Substantia nigra (tissue), 51 donors: ENCODE measurements at places on chromosomes 2 and 18.

- no peak for DNase-seq
Observed at GRCh38 chr18:48033790-48034650, 103.6 kb upstream of the SMAD2 start.

- no peak for DNase-seq
Observed at GRCh38 chr2:121185571-121186074, 99.4 kb downstream of the TFCP2L1 start.

- DNase-seq = no peak
Observed at GRCh38 chr2:52563151-52563550, 1204.5 kb upstream of the CHAC2 start.

DNA sequence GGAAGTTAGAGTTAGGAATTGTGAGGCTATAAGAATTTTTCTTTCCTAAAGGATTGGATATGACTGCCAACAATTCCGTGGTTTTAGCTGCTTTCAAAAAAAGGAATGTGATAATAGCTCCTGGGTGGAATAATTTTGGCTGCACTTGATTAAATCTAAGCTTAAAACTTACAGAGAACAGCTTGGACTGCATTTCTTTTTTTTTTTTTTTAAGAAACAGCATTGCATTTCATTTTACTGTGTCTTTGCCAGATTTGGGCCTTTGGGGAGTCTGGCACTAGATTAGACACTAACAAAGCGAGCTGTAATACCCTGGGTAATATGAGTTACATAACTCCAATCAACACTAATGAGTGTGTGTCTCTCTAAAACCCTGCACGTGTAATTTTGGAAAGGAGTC, 37.8 kb upstream of the ZNF397 start:
- DNase-seq = no peak

DNA sequence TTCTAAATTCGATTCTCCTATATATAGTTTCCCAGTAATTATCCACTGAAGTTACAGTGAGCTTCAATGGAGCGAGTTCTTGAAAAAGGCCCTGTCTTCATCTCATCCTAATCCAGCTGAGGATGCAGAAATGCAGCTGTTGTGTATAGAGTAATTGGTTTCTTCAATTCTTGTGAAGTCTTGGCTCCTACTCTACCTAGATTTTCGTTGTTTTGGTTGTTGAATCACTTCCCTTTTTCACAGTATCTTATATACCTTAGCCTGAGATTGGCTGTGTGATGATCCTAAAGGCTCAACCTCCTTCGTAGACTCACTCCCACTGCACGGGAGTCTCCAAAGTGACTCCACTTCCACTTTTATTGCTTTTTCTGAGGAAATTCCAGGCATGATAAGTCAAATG, 280.4 kb downstream of the PARD3B start:
- no peak for DNase-seq

GRCh38 chr2:216159144-216159543, 50.0 kb downstream of the XRCC5 start:
- DNase-seq = no peak

DNA sequence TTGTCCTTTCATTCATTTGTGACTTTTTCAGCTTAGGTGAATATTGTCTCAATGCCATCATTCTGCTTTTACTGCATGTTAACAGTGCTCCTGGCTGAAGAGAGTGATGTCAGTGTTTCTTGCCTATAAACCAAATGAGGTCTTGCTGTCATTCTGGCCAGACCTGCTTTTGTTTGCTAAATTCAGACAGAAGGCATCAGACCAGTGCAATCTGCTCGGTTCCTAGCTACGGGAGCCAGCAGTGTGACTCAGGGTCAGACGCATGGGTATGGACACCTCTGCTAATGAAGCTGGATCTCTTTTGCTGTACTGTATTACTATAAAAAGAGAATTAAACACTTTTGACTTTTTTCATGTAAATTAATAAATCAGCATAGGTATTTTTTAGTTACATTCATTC, 178.9 kb downstream of the TMEM182 start:
- no peak for DNase-seq

DNA sequence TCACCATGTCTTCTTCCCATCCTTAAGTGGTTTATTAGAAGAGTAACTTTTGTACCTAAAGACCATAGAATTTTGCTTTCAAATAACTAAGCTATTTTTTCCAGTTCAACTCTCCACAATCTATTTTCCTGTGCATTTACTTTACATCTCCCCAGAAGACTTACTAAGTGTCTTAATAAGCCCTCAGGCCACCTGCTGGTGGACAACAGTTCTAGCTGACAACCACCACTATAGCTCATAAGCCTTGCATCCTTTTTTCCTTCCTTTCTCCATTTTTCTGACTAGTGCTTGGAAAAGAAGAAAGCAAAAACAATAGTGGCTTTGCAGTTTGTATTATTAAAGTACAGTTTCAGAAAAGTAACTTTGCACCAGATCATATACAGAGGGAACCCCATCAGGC, 149.5 kb upstream of the TMEM200C start:
- no peak for DNase-seq

DNA sequence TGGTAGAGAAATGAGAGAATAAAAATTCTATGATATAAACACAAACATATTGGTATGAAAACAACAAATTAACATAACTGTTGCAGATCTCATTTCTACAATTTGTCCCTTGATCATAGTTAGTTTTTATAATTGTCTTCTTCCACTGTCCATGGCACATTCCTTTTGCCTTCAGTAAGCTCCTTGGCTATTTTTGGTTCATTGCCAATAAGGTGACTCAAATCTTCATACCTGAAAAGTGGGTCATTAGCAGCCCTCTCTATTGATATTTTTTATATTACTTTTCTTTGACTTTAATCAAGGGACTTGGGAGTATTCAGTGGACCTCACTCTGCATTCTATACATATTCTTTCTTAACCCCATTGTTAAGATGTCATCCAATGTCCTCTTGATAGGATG, 552.9 kb downstream of the TDRD15 start:
- DNase-seq = no peak

DNA sequence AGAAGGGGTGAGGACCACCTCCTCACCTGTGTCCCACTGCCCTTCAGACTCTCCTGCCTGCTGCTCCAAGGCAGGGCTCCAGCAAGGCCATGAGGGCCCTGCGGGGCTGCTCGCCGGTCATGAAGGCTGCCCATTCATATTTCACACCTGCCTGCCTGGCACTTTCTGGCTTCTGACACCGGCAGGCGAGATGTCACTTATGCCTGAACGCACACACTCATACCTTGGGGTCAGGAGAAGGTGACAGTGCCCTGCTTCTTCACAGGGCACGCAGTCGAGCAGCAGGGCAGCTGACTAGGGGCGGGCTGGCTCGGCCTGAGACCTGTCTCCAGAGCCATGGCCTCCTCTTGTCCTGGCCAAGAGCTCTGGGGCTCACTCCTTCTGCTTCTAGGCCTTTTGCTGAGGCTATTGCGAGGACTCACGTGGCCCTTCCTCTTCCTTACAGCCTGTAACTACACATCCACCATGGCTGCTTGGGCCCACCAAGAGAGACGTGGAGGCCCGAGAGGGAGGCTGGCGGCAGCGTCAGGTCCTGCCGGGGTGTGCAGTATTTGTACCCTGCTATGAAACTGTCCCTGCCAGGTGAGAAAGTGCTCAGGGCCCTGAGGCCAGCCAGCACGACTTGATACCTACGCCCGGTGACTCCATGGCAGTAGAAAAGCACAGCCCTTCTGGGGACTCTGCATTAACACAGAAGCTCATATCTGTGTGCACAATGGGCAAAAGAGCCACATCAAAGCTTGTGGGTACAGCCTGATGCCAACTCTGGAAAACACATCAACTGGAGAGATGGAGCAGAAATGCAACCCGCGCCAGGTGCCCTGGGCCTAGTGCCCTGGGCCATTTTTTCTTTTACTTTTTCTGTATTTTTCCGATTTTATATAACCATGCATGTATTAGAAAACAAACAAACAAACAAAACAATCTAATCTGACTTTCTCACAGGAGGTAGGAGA, 30.6 kb downstream of the HS6ST1 start:
- DNase-seq = no peak

DNA sequence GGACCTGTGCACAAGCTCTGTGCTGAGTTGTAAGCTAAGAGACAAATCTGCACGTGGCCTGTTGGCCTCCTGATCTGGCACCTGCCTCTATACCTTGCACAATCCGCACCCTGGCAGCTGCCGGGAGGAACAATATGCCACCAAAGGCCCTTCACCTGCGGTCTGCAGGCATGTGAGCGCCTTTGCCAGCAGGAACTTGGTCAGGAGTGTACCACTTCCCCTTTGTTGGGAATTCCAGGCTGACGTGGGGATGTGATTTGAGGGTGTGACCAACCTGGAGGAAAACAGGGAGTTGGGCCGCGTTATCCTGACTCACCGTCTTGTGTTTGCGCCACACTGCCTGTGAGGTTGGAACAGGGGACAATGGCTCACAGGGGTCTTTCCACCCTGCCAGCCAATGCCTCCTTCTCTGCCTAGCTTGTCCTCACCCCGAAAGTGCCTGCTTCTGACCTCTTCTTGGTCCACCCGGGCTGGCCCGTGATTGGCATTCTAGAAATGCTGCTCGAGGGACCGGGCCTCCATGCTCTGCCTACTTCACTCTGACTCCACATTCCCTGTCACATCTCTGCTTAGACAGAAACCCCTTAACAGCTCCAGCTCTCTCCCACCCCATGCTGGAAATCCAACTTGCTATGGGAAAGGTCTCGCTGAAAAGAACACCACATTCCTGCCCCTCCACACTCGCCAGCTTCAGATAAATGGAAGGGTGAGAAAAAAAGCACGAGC, 67.1 kb upstream of the MAP4K4 start:
- DNase-seq = no peak

DNA sequence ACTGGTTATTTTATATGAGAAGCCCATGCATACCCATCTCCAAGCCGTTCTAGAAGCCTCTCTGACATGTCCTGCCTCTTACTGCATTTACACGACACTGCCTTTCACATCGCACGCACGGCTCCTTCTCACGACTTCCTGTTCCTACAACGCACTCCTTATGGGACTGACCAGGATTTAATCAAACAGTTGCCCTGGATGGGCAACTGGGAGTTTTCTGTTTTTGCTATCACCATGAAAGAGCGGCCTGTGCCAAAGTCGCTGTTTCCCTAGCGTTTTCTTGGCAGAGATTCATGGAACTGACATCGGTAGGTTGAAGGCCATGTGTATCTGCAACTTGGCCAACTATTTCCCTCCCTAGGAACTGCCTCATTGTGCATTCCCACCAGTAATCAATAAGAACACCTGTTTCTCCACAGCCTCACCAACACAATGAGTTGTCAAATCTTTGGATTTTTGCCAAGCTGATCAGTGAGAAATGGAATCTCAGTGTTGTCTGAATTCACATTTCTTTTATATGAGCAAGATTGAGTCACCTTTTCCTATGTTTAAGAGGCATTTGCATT, 97.2 kb upstream of the OTOS start:
- DNase-seq = no peak

DNA sequence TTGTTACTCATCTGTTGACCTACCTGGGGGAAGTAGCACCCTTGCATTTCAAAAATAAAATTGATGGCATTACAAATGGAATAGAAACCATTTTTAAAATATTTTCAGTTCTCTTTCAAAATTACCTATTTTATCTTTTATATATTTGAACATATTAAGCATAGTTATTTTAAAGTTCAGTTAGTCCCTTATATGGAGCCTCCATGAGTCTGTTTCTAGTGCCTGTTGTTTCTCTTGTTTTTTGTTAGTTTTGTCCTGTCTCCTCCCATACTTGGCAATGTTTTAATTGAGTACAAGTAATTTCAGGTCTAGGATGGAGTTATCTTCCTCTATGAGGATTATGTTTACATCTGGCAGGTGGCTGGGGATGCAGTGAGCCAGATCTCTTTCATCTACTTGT, 5.9 kb upstream of the KCNIP3 start:
- no peak for DNase-seq

DNA sequence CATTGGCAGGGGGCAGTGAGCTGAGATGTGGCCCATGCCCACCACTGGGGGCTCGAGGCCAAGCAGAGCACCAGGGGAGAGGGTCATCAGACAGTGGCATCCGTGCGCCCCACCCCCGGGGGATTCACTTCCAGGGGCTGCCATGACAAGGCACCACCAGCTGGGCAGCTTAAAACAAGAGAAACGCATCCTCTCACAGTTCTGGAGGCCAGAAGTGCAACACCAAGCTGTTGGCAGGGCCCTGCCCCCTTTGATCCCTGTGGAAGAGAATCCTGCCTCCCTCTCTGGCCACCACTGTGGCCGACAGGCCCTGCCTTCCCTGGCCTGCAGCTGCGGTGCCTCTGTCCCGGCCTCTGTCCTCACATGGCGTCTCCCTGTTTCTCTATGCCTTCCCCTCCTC, 187.7 kb upstream of the ID2 start:
- no peak for DNase-seq

DNA sequence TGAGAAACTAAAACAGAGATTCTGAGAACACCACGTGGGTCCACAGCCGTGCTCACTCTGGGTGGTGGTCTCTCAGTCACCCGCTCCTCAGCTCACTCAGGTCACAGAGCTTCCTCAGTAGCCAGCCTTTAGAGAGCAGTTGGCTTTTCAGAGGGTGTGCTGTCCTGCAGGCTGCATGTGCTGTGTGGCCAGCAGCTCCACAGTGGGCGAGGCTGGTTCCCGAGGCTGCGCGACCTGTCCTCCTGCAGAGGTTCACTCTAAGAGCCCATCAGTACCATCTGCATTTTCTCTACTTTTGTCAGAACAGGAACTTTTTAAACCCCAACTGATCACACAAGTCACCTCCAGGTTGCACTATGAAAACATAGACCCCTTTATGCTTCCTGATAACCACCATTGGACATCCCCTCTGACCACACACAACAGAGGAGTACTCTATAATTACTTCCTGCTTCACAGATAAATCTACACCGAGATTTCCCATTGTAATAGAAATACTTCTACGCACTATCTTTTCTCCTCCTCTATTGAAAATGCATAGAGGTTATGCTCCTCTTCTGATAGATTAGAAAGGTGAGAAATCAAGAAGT, 93.1 kb downstream of the GYPC start:
- no peak for DNase-seq

DNA sequence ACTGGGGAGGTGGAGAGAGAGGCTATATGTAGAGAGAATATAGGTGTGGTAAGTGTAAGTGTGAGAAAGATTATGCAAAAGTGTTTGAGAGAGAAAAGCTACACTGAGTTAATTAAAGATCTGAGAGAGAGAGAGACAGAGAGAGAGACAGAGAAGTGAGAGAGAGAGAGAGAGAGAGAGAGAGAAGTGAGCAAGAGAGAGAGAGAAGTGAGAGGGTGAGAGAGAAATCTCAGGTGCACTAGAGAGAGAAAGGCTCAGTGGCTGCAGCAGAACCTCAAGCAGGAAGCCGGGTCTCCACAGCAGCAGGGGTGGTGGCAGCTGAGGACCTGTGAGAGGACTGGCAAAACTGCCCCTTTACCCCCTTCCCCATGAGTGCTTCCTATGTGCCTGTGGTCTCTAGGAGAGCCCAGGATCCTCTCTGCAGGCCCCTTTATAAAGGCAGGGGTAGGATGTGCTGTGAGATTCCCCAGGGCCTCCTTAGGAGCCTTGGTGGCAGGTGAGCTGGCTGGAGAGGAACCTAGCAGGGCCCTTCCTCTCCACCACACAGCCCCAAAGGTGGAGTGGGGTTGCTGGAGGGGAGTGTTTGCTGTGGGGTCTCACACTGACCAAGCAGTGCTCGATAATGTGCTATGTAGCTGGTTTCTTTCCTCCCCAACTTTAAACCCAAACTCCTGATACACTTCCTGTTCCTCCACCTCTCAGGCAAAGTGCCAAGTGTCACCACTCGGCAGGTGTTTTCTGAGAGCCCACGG, 52.6 kb downstream of the SLC4A5 start:
- DNase-seq = no peak
